ENCODE measurements at places on chromosomes 12 and 14.

DNA sequence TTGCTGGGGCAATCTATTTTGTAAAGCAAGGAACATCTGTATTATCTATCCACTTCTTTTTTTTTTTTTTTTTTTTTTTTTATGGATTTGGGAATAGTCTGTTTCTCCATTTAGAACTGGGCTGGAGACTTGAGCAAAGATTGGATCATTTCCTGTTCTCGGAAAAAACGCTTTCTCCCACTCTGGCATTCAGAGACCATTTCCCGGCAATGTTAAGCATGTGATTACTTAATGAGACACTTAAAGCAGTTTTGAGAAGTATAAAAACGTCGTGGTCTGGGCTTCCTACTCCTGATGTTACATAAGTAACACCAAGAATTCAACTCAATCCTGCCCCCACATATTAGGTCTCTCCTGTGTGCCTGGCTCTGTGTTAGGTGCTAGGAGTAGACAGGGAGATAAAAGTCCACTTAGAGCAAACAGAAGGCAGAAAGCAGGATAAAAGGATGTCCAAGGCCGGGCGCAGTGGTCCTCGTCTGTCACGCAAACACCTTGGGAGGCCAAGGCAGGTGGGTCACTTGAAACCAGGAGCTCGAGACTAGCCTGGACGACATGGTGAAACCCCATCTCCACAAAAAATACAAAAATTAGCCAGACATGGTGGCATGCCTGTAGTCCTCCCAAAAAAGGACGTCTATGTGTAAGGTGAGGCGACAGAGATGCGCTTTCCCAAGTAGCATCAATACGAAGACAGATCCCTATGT is 152.1 kb upstream of the GSC start:
- no peak for DNase-seq

DNA sequence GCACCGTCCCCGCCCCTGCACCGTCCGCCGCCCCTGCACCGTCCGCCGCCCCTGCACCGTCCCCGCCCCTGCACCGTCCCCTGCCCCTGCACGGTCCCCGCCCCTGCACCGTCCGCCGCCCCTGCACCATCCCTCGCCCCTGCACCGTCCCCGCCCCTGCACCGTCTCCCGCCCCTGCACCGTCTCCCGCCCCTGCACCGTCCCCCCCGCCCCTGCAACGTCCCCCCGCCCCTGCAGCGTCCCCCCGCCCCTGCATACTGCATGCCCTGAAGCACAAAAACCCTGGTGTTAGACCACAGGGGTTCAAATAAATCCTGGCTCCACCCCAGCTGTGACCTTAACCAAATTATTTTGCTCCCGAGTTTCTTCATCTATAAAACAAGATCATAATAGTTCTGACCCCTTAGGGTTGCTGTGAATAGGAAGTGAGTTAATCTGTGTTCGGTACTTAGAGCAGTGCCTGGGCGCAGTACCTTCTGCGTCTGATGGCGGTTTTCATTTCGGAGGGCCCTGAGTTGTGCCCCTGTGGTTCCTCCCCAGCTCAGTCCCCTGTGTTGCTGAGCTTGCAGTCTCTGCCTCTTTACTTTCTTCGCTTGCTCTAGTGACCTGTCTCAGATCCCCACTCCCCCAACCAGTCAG is 38.1 kb downstream of the ESRRB start:
- no peak for DNase-seq

DNA sequence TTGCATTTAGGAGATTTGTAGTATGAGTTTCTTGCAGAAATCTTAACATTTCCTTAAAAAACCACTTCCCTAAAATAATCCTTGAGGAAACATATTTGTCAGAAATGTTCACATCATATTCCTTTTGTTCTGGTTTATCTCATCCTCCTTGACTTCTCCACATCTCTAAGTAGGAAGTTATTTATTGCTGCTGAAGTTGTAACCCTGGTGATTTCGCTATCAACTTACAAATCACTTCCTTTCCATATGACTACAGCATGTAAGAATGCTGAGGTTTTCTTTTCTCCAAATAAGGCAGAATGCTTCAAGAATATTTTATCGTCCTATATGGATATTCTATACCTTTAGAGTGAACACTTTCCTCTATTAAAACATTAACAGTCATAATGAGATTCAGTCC is 751.7 kb downstream of the NRXN3 start:
- DNase-seq, result no peak

GRCh38 chr12:28222081-28222700 is 31.9 kb downstream of the CCDC91 start:
- DNase-seq, result peak; percentile 60

GRCh38 chr12:14111230-14111865 is 129.9 kb upstream of the GRIN2B start:
- no peak for DNase-seq

DNA sequence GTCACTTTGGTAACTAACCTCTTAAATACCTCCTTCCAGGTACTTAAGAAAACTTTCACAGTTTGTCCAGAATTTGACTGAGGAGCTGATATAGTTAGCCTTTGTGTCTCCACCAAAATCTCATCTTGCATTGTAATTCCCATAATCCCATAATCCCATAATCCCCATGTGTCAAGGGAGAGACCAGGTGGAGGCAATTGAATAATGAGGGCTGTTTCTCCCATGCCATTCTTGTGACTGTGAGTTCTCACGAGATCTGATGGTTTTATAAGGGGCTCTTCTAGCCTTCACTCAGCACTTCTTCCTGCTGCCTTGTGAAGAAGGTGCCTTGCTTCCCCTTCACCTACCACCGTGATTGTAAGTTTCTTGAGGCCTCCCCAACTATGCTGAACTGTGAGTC is 7.8 kb upstream of the NOVA1 start:
- DNase-seq, result no peak

DNA sequence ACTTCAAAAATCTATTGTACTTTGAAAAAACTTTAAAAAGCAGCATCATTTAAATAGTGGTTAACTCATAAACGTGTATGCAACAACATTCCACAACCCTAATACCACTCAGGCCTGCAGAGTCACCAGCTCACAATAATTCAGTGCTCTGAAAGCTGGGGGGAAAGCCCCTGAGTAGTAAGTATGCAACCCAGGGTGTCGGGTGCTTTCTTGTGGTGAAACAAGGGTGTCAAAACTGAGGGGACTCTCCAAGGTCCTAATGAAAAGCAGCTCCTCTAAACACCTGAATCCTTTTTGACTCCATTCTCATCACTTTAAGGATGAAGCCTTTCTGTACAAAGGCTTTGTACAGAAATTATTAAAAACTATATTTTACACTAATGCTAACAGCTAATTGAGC is 33.7 kb downstream of the FGFR1OP2 start:
- DNase-seq, result peak; percentile 11

- DNase-seq, result no peak
Observed at GRCh38 chr12:113200021-113200797, 14.7 kb downstream of the RITA1 start.

GRCh38 chr14:21322716-21323115 is 42.8 kb downstream of the RPGRIP1 start:
- no peak for DNase-seq

DNA sequence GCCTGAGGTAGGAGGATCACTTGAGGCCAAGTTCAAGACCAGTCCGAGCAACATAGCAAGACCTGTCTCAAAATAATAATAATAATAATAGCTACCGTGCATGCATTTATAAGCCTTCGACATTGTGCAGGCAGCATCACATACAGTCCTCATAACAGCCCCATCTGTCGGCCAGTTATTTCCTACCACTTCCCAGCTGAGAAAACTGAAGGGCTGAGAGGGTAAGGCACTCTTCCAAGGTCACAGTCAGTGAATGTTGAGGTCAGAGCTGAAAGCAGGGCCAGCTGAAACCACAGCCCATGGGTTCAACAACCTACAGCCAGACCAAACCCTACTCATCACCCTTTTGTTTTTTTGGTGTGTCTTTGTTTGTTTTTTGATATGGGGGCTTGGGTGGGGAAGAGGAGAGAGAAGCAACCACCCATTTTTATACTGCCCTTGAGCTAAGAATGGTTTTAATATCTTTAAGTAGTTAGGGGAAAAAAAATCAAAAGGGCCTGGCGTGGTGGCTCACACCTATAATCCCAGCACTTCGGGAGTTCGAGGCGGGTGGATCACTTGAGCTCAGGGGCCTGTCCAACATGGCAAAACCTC is 16.8 kb upstream of the ITPK1 start:
- no peak for DNase-seq

DNA sequence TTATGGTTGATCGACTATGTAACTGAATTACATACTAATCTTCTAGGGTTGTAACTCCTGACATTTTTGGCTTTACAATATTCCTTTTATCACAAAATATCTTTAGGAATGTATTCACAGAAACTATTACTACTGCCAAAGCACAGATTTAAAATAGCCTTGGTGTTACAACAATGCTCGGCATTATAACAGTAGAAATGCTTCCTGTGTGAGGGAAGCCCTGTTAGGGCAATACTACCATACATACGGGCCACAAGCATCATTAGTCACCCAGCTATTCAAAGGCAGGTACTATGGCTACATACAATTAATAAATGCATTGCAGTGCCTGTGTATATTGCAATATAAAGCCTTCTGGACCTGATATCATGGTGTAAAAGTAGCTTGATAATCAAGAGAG is 517.8 kb downstream of the C12orf50 start:
- DNase-seq, result no peak

Measured in stimulated activated CD8-positive, alpha-beta memory T cell treated with anti-CD3 and anti-CD28 coated beads, Interleukin-7, amount 100 ng/mL, for 24 hours (primary cell).